ENCODE measurements at places on chromosomes 1 and 21.

GRCh38 chr1:180519846-180520245 lies 17.5 kb upstream of the ACBD6 start:
- no peak for DNase-seq

DNA sequence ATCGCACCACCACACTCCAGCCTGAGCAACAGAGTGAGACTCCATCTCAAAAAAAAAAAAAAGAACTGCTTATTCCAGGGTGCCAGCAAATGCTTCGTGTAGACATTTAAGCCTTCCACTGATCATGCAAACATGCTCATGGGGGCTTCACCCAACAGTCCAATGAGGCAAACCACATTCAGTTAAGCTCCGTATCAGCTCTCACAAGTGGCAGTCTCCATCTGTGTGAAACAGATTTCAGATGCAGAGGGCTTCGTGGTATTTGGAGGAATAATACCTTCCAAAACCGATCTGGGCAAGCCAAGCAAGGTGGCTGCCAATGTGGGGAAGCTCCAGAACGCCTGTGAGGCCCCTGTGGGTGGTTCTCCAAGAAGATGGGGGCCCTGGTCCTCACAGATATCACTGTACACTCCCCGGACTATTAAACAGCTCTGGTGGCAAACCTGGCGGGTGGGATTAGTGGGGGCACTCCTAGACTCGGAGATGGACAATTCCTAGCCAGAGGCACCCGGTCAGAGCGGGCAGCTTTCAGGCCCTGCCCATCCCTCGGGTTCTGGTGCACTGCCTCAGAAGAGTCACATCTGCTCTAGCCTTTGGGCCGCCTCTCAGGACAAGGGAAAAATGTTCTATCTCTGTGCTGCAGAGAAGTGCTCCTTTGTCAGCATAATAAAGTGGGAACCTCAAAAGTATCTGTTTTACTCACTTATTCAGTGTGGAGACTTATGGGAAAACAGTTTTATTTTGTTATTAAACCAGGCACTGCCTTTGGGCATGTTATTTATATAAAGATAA lies 10.2 kb downstream of the CREG1 start:
- no peak for DNase-seq

GRCh38 chr1:3369446-3370076 lies 84.9 kb upstream of the ARHGEF16 start:
- peak; percentile 40 for DNase-seq

DNA sequence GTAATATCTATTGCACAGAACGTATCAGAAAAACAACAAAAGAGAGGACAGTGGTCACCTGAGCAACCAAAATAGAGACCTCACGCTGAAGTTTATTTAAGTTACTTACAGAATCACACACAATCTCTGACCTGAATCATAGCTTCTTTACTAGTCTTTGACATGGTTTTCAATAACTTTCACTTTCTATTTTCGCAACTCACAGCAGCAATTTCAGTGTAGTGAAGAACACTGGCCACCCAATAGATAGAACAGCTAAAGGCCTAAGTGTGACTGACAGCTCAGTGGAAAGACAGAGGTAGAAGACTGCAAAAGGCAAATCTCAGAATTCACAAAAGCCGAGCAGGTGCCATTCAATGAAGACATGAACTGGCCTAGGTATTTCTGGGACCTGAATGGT lies 435.6 kb upstream of the CHRM3 start:
- no peak for DNase-seq

GRCh38 chr1:14897997-14898645 lies 255.4 kb upstream of the TMEM51 start:
- DNase-seq = no peak

All from foreskin melanocyte (primary cell).